ENCODE measurements at places on chromosomes 13 and 19.

DNA sequence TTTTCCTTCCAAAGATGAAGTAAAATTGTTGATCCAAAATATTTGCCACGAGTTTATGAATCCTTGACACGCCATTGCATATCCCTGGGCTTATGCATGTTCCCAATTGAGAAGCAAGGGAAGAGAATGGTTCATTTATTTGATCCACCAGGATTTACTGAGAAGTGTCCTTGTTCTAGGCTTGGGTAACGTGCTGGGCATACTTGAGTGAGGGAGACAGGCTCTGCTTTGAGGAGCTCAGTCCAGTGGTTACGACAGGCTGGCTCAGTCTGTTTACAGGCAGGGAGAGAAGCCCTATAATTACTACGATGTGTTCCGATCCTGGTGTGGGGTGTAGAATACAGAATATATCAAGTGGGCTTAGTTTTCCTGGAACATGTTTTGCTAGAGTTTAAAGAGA, 6.3 kb upstream of the PNMA8C start:
- DNase-seq, result no peak

DNA sequence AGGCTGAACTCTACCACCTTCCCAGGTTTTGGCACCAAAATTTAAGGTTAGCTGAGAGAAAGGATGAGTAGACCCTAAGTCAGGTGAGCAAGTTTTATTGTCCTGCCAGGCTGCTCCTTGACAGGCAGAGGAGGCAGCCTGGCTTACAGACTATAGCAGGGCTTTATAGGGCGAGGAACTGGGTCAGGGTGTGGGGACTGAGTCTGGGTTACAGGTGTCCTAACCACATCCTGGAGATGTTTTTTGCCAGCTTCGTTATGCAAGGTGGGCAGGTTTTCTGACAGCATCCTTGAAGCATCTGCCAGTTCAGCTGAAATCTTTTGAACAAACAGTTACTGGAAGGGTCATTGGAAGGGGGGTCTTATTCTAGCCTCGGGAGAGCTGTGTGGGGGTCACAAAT, 905.7 kb upstream of the SLITRK5 start:
- DNase-seq, result no peak

DNA sequence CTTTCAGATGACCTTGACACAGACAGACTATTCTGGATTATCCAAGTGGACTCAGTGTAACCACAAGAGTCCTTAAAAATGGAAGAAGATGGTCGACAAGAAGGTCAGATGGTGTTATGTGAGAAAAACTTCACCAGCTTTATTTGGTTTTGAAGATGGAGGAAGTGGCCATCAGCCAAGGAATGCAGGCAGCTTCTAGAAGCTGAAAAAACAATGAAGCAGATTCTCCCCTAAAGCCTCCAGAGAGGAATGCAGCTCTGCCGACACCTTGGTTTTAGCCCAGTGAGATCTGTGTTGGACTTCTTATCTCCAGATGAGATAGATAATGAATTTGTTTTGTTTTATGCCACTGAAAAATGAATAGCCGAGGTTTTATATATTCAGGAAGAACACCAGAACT, 501.5 kb downstream of the DCT start:
- DNase-seq, result no peak

DNA sequence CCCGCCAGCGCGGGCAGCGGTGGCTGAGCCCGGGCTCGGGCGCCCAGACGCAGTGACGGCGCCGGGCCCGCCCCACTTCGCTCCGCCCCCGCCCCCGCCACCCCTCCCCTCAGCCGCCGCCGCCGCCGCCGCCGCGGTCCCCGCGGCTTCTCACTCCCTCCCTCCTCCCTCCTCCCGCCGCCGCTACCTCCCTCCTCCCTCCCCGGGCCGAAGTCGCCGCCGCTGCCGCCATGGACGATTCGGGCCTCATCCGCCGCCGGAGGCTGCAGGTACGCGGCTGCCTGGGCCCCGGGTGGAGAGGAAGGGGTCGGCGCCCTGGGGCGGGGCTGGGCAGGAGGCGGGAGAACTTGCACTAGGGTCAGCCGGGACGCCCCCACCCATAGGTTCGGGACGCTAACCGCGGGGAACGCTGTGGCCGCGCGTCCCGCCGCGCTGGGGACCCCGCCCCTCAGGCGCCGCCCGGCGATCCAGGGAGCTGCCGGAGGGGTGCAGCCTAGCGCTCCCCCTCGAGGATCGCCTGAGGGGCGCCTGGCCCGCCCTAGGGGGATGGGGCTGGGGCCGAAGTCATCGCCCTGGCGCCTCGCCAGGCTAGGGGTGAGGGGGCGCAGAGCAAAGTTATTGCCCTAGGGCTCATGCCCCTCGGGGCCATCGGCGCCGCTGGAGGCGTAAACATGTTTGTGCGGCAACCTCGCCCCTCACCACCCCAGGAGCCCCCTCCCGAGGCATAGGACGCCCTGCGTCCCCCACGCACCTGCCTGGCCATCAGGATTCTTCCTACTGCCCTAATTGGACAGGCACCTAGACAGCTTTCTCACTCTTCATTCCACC, 427 bp downstream of the RTBDN start:
- no peak for DNase-seq

- no peak for DNase-seq
Measured at GRCh38 chr19:32676895-32677359, 1.3 kb downstream of the RGS9BP start.

DNA sequence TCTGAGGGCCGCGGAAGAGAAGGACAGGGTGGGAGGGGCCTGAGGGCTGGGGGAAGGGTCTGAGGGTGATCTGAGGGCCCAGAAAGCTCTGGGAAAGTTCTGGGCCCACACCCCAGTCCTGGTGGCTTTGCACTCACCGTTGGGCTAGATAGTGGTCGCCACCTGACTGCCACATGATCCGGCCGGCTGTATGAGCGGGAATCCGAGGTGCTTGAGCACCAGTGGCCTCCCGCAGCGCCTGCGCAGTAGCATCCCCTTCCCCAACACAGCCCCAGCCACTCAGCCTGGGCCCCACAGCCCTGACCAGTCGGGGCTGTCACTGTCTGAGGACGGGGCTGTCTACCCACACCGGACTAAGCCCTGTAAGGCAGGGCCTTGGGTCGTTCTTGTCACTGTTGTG, 15.0 kb downstream of the PRODH2 start:
- DNase-seq, result no peak

DNA sequence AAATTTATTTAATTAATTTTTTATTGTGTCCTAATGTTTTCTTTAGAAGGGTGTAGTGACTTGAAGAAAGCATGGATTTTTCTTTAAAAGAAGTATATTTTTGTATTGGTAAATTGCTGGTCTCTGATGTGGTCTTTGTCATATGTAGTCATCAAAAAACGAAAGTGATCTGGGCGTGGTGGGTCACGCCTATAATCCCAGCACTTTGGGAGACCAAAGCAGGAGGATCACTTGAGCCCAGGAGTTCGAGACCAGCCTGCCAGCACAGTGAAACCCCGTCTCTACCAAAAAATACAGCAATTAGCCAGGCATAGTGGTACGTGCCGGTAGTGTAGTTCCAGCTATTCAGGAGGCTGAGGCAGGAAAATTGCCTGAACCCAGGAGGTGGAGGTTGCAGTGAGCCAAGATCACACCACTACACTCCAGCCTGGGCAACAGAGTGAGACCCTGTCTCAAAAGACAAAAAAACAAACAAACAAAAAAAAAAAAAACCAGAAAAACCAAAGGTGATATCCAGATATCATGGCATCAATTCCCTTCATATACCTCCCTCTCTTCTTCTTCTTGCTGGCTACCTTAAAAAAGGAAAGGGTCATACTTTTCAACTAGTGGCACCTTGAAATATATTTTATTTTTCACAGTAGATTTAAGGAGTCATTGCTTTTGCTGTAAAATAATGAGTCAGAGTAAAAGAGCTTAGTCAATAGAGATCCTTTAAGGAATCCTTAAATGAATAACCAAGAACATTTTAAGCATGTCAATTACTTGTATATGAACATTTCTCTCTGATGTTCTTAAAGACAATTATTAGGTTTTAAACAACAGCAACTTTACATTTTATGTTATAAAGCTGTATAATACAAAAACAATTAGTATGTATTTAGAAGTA, 19.9 kb downstream of the KCTD4 start:
- DNase-seq, result no peak

GRCh38 chr19:34974646-34975045, 10.6 kb upstream of the ZNF792 start:
- no peak for DNase-seq

GRCh38 chr13:91308299-91308698, 39.2 kb upstream of the MIR17HG start:
- DNase-seq, result no peak

- DNase-seq, result no peak
Measured at GRCh38 chr19:795073-795611, 2.1 kb upstream of the PTBP1 start.

DNA sequence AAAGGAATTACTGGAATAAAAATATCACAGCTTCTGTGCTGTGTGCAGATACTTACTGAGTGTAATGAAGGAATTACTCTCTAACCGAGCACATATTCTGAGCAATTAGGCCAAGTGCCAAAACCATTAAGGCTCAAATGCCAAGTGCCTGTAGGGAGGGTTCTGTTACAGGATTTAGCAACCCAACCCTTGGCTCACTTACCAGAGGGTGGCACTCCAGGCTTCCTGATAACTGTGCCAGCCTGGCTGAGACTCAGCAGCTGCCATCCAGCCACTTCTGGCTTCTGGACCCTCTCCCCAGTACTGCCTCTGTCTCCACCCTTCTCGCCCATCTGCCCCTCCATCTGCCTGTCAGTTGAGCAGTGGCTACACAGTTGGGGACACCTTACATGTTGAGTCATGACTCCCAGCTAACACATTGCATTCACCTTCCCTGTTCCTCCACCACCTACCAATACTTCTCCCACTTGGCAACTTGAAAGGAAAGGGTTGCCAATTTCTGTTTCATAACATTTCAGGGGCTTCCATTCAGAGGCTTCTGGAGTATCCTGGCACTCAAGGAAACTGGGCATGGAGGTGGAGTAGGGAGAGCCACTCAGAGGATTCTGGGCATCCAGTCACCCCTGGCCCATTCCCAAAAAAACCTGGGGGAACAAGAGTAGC, 110.5 kb downstream of the COG6 start:
- DNase-seq, result no peak

DNA sequence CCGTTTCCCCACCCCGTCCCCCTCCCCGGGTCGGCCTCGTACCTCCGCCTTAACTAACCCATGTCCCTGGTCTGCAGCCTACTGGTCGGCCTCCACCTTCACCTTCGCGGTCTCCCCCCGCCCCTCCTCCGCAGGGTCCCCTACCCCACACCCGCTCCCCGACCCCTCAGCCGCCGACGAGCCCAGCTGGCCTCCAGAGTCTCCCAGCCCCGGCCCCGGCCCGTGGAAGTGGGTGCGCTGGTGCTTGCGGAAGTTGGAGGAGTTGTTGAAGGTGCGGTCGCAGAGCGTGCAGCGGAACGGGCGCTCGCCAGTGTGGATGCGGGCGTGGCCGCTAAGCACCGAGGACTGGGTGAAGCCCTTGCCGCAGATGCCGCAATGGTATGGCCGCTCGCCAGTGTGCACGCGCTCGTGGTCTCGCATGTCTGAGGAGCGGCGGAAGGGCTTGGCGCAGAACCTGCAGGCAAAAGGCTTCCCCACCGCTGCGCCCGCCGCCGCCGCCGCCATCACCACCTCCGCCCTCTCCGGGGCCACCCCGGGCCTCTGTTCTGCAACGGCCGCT, 2.6 kb downstream of the ZNF784 start:
- DNase-seq, result no peak

DNA sequence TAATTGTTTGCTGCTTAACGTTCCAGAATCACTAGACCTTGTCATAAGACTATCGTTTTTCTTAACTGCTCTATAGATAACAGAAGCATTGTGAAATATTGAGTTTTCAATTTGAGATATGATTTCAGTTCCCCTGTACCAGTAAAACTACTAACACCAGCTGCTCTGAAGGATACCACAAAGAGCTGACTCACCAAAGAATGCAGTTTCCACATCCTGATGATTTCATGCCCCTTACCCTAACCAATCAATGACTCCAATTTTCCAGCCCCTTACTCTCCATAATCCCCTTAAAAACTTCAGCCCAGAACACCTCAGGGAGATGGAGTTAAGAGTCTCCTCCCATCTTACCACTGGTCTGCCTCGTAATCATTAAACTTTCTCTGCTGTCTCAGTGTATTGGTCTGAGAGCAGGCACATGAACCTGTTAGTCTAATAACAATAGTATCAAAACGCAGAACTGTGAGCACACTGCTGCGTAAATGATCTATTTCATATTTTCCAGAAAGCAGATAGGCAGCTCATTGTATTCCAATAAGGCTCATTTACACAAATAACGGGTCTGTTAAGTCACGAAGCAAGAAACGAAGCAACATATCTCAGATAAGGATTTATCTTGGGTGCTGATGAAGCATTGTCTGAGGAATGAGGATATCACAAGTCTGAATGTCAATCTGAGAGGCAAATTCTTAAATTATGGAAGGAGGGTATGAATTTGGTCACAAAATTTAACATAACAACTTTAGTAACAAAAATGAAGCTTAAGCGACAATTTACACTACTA, 14.1 kb upstream of the CCNA1 start:
- DNase-seq, result no peak

GRCh38 chr13:25980255-25980654, 71.6 kb downstream of the SHISA2 start:
- no peak for DNase-seq

- no peak for DNase-seq
Measured at GRCh38 chr13:60028021-60028420, 135.7 kb downstream of the DIAPH3 start.

DNA sequence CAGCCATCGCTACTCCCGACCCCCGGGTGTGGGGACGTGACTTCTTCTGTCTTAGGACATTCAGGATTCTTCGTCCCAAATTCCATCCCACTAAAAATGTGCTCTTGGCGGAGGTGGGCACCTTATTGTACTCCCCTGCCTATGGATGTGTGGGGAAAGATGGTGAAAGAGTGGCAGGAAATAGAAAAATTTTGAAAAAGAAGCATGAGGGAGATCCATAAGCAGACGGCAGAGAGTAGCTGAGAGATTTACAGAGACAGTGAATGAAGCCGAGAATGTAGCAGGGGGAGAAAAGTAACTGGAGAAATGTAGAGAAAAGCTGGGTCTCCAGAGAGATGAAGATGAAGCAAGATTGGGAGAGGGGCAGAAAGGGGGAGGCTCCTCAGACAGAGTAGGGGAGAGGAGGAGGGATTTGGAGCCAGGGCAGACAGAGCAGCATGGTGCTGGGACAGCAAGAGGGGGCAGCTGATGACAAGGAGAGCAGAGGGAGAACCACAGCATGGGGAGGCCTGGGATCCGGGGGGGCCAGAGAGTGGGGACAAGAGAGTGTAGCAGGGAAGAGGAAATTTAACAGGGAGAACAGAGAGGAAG, 843 bp downstream of the ZNF610 start:
- no peak for DNase-seq
